ENCODE measurements at places on chromosomes 3 and 15.

- DNase-seq = no peak
Observed at GRCh38 chr15:81895723-81896122, 150.1 kb downstream of the MEX3B start.

DNA sequence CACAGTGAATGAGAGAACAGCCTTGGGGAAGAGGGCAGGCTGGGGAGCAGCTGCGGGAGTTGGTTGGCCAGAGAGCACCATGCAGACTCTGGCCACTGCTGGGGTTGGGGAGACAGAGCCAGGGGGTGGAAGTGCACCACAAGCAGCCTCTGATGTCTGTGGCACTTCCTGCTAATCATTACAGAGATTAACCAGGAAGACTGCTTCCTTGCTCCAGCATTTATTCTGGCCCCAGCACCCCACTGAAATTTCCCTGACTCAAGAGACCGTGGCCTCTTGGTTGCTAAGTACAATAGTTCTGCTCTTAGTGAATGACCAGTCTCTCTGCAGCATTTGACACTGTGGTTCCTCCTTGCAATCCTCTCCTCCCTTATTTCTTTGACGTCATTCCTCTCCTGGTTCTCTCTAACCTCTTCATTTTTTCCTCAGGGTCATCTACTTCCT lies 266.2 kb upstream of the ROPN1 start:
- no peak for DNase-seq

GRCh38 chr3:32901005-32901932 lies 50.2 kb upstream of the CCR4 start:
- no peak for DNase-seq

- no peak for DNase-seq
Observed at GRCh38 chr3:160757233-160758106, 1.4 kb downstream of the PPM1L start.

GRCh38 chr3:127791221-127791913 lies 30.9 kb downstream of the MGLL start:
- peak; percentile 62 for DNase-seq

- DNase-seq = no peak
Observed at GRCh38 chr15:27065151-27065550, 94.2 kb downstream of the GABRG3 start.

- no peak for DNase-seq
Observed at GRCh38 chr3:81891055-81891895, 129.8 kb upstream of the GBE1 start.

DNA sequence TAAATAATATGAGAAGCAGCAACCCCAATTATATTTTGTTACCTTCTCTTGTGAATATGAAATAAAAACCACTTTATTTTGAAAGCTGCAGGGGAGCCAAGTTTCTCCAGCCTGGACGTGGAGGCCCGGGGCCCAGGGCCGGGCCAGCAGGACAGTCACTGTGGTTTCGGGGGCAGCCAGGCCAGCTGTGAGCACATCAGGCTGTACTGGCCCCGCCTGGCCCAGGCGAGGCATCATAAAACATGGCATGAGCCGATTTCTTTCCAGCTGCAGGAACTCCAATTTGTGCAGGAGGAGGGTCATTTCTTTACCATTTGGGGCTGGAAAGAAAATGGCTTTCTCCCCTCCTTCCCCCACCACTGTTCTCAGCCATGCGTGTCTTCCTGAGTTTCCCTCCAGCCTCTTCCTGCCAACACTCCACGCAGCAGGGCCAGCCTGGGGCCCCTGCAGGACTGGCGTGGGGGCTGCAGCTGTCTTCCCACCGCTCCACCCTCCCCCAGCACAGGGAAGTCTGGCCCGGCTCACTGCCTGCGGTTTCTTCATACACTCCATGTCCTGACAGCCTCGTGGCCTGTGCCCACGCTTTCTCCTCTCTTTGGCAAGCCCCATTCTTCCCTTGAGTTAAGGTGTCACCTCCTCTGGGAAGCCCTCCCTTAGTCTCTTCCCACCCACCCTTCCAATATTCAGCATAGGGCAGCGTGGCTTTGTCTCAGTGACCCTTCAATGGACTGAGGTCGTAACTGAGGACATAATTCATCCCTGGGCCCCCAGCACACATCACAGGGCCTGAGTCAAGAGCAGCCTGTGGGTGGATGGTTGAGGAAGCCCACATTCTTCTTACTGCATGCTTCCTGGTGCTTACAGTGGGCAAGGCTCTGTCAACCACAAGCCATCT lies 135.8 kb downstream of the CHSY1 start:
- no peak for DNase-seq

- peak; percentile 94 for DNase-seq
Observed at GRCh38 chr3:49093853-49094767, at the start of gene QRICH1. Gene QRICH1 (minus strand): TSS chr3:49094071. CDS start chr3:49077017, 17,054 bp downstream.

- no peak for DNase-seq
Observed at GRCh38 chr3:184549796-184550577, 11.6 kb upstream of the EPHB3 start.

DNA sequence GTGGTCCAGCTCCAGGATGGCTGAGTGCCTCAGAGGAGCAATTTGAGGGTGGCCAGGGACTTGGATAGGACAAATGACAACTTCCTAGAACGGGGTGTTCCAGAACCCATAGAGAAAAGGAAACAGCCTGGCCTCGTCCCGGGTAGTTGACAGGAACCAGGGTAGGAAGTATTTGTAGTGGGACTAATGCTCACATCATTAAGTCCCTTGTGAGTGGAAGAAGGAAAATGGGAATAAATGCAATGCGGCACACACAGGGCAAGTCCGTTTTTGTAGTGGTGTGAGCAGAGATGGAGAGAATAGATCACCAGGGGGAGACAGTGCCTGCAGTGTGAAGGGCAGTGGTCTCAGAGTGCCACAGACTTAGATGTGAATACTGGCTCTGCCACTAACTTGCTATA lies 19.6 kb downstream of the TIMP4 start:
- no peak for DNase-seq

- DNase-seq = no peak
Observed at GRCh38 chr3:104717828-104718196, 648.9 kb upstream of the ALCAM start.

DNA sequence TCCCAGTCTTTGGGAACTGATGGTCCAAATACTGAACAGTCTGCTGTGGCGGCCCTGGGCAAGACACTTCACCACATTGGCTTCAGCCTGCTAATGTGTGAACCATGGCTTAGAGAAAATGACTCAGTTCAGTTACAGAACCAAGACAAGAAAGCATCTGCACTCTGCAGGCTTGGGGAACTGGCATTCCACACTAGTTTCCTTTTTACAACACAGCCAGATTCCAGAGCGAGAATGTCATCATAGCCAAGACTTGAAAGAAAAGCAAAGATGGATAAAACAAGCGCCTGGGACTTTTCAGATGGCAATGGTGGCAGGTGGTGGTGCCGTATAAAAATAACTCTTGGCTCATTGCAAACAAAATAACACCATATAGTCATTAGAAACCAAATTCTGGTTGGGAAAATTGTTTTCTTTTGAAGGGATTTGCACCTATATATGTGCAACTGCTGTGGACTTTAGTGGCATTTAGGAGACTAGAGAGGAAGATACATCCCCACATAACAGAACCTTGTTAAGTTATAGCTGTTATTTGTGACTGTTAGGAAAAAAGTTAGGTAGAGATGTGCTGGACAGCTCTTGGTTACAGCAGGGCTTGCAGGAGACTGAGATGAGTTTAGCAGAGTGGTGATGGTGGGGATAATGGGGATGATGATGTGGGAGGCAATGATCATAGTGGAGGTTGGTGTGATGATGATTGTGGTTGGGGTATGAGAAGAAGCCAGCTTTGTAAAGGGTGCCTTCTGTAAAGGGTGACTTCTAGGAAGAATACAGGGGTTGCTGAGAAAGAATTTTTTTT lies 273.6 kb downstream of the THRB start:
- DNase-seq = no peak

- DNase-seq = no peak
Observed at GRCh38 chr15:74263466-74263865, 27.3 kb downstream of the CCDC33 start.

DNA sequence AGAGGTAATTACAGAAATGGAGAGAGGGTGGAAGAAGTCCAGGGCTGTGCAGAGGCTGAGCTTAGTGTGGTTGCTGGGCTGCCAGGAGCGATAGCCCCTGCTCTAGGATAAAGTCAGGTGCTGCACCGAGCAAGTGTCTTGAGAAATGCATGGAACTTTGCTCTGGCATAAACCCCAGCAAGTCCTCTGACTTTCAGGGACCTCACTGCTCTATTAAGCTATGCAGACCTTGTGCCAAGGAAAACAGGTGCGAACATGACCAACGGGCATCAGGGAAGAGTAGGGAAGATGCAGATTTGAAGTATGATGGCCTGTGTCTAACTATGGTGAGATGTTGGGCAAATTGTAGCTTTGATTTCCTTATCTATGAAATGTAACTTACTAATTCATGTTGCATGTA lies 416.8 kb downstream of the NR2F2 start:
- DNase-seq = no peak

GRCh38 chr3:43302116-43302880 lies 16.0 kb downstream of the SNRK start:
- no peak for DNase-seq

DNA sequence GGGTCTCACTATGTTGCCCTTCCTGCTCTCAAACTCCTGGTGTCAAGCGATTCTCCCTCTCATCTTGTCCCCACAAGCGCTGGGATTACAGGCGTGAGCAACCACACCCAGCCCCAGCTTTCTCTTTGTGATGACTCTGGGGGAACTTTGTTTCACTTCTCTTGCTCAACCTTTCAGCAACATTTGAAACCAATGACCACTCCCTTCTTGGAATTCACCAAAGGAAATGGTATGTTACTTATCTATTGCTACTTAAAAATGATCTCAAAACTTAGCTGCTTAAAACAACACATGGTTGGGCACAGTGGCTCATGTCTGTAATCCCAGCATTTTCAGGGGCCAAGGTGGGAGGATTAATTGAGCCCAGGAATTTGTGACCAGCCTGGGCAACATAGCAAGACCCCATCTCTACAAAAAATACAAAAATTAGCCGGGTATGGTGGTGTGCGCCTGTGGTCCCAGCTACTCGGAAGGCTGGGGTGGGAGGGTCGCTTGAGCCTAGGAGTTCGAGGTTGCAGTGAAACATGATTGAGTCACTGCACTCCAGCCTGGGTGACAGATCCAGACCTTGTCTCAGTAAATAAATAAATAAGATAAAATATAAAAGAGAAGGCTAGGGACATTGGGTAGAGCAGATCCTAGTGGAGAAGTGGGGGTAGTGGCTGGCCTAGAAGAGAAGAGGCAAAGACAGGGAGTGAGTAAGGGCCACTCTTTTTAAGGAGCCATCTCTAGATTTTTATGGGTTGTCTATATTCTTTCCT lies 10.3 kb upstream of the COPG1 start:
- DNase-seq = no peak

DNA sequence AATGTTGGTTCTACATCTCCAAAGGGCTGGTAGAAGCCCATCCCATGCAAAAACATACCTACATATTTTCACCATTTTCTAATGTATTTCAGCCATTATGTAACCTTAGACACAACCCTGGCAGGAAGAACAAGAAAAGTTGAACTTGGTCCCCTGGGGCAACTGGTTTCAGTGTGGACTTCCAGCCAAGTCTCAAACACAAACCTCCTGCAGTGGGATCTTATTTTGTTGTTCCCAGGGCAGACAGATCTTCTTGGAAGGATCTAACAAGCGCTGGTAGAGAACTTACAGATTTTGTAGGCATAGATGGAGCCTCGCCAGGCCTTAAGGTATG lies 96.3 kb downstream of the ADAMTS17 start:
- no peak for DNase-seq

DNA sequence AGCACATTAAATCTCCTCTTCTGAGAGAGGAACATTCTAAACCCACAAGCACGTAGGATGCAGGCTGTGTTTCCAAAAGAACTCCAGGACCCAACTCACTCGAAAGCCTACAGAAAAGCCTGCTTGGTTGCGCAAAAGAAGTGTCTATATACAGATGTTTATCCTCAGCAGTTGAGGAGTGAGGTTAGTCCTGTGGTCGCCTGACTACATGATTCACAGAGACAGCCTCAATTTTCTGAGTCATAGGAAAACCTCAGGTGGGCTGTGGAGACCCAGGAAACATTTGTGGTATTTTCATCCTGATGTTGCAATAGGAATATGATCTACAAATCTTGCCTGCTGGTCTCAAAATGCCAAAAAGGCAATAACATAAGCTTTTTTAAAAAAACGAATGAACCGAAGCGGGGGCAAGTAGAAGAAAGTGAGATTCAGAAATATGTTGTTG lies 183.8 kb upstream of the THRB start:
- DNase-seq = no peak

GRCh38 chr3:140754936-140755335 lies 77.1 kb downstream of the TRIM42 start:
- no peak for DNase-seq

DNA sequence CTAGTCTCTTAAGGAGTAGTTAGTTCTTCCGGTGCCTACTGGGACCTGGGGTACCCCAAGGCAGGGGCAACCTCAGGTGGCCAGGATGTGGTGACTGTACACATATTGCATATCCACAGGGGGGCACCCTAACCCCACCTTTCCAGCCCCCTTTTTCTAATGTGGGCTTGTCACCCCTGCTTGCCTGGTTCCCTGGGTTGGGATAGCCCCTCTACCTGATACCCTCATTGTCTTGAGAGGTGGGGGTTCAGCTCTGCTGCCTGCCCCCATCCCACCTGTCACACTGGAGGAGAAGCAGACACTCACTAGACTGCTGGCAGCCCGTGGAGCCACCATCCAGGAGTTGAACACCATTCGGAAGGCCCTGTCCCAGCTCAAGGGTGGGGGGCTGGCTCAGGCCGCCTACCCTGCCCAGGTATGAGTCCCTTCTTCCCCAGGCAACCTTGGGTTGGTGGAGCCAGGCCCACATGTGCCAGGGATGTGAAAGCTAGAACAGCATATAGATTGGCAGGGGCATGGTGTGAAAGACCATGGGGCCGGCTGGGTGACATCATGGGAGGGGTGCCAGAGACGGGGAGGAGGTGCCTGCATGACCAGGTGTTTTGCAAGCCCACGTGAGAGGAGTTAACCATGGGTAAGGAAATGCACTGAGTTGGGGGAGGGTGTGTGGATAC lies 4.0 kb downstream of the GLYCTK start:
- DNase-seq = no peak

Measured in LNCaP clone FGC (cell line).